HL-60 (cell line): ENCODE measurements at places on chromosomes 13 and 19.

DNA sequence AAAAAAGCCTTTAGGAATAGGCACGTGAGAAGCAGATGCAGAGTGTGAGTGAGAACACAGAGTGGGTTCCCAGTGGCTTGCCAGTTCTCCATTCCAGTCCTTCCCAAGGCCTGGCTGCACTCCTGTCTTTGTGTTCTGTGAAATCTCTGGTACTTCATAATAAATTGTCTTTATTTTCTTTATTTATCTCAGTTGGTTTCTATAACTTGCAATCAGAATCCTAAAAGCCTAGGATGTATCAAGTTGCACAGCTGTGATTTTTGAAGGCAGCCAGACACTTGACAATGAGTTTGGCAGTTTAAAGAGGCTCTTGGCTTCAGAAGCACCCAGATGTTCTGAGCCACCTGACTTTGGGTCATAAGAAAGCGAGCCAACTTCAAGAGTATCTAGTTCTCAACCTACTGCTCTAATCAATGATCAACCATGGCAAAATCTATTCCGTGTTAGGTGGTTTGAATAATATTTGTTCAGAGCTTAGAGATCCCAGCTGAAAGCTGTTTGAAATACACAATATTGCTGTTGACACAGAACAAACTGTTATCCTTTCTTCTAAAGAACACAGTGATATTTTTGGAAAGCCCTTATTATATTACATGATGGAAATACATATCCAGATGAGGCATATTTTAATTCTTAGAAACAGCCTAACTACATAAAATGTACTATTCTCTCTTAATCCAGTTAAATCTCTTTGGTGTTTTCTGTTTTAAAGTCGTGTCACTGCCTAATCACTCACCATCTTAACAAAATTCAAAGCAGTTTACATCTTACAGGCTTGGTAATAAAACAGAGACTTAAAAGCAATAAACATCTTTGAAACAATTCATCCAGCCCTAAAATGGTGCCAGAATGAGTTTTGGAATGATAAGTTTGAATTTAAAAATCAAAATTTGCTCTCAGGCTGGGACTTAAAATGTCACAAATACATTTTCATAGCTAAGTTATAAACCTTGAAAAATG lies 483.0 kb upstream of the NBEA start:
- DNase-seq, result no peak

DNA sequence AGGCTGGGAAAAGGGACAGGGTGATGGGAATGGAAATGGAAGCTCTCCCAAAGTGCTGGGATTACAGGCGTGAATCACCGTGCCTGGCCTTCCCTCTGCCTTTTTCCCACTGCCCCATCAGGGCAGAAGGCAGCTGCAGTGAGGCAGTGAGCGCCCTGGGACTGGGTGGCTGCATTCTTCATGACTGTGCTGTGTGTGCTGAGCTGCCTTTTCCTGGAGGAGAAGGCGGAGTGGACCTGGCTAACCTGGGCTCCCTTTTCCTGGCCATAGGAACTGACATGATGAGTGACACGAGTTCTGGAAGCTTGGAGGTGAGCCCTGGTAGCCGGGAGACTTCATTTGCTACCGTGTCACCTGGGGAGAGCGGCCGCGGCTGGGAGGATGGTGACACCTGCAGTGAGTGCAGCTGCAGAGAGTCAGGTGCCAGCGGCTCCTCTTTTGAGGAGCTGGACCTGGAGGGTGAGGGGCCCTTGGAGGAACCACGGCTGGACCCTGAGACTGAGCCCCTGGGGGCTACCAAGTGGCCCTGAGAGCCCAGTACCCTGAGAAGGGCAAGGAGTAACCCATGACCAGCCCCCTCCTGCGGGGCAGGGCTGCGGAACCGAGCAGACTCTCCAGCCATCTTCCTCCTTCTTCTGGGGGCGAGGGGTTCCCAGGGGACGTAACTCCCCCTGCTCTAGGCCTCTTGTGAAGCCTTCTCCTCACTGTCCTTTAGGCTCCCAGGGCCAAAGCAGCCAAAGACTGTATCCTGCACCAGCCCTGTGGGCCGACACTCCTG lies 26.3 kb upstream of the ZNF492 start:
- DNase-seq, result no peak

GRCh38 chr13:98940325-98941001 lies 37.4 kb downstream of the DOCK9 start:
- DNase-seq, result no peak

DNA sequence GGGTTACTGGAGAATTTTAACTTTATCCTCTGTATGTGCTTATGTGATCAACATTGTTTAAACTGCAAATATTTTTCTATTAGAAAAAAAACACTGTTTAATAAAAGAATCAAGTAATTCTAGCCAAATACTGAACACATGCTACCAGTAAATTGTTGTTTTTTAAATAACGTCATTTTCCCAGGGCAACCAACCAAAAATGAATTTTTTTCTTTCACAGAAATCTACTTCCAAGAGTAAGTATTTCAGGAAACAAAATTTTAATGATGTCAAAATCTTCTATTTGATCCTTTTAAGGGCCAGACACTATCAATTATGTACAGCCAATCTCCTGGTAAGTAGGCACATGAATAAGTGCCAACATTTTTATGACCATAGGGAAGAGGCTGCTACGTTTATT lies 57.1 kb downstream of the TUBGCP3 start:
- no peak for DNase-seq

- DNase-seq, result no peak
These were observed 29.1 kb upstream of the PCDH9 start for GRCh38 chr13:67259208-67259607.

DNA sequence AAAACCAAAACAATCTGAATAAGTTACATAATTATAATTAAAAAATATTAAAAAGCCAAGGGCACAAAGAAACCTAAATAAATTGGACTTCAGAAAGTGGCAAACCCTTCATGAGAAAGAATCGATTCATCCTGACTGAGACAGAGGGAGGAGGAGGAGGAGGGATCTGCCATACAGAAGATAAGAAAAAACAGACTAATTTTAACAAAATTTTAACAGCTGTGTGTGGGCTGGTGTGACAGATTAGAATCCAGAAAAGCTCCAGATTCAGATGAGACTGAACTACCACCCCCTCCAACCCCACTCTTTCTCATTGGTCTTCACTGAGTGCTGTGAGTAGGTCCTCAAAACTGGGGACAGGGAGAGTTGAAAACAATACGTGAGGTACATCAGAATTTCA lies 111.5 kb upstream of the HTR2A start:
- DNase-seq, result no peak
